ENCODE measurements at places on chromosomes 4 and X.

DNA sequence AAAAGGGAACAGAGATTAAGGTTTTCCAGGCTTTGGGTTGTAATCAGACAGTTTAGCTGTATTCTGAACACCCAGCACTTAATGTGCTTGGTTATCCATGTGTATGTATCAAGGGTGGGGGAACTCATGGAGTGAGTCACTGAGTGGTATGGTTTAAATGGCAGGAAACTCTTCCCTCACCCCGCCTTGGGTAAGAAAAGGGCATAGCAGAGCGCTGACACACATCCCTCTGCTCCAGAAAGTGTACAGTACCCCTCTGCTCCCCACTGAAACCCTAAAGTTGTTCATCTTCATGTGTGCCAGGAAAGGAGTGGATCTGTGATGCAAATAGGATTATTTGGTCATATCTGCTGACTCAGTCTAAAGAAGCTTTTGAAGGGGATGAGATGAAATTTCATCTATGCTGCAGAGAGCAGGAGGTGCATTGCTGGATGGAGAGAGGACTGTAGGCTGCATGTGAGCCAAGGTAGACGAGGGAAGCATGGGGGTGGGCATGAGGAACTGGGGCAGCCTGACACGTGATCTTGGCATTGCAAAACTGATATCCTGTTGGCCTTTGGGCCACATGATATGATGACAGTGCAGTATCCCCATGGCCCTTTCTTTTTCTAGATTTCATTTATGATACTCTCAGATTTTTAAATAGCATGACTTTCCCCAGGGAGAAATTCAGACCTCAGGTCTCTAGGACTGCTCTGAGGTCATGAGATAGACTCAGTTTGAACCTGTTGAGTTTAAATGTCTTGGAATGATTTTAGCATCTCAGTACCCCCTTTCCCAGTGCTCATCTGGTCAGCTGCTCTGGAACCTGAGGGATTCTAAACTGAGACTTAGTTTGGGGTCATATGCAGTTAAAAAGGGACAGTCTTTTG, 84.8 kb downstream of the TMEM164 start:
- DNase-seq, result no peak

- DNase-seq, result no peak
Measured at GRCh38 chr4:26884026-26884425, 23.4 kb downstream of the STIM2 start.

DNA sequence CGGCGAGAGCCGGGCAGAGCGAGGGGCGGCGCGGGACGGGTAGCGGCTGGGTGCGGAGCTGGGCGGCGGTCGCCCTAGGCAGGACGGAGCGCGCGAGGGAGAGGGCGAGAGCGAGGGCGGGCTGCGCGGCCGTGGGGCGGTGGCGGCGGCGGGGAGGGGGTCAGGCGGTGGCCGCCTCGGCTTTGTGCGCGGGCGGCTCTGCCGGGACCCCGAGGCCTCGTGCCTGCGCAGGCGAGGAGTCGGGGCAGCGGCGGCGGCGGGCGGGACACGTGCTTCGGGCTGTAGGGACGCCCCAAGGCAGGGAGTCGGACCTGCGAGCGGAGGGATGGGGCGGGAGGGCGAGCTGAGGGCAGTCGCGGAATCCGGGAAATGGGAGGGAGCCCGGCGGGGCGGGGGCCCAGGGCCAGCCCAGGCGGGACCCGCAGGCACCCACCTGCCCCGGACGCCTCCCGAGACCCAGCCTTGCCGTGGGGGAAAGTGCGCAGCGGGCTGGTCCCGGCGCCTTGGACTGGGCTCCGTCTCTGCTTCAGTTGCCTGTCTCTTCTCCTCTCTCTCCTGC, 465 bp downstream of the BMPR1B start:
- peak; percentile 33 for DNase-seq

- no peak for DNase-seq
Measured at GRCh38 chr4:30904215-30904555, 184.0 kb downstream of the PCDH7 start.

- DNase-seq, result no peak
Measured at GRCh38 chr4:25925486-25926201, 11.6 kb downstream of the SMIM20 start.

GRCh38 chrX:49247916-49248811, 12.9 kb downstream of the CCDC22 start:
- DNase-seq, result no peak

DNA sequence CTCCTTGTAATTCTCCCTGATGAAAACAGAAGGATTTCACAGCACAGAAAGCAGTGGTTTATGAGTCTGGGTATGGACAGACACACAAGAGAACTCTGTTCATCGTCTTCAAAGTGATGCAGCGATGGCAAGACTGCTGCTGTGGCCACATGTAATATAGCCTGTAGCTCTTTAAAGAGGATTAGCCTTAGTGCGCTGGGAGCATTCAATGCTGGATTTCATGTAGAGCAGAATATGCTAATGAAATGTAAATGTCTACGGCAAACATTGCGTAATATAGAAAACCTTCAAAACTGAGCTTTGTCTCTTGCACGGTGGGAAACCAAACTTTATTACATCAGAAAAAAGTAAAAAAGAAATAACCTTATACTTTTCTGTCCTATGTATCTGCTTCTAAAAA, 42.9 kb downstream of the ALPK1 start:
- no peak for DNase-seq

- DNase-seq, result no peak
Measured at GRCh38 chrX:23048806-23049573, 49.2 kb downstream of the DDX53 start.

DNA sequence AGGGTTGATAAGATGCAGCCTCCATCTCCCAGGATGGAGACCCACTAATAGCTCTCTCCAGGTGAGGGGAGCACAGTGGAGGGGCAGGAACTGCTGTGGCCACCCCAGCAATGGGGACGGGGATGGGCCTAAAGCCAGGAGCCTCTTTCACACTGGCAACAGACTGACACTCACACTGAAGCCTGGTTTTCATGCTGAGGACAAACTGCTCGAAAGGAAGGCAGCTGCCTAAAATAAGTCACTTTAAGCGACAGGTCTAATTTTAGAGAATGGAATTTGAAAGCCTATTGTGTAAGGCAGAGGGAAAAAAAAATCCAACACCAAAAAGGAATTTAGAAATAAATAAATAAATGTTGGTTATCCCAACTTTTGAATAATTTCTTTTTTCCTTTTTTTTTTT, 104.4 kb downstream of the SLC2A9 start:
- DNase-seq, result no peak

GRCh38 chr4:70930530-70931256, 28.5 kb downstream of the MOB1B start:
- no peak for DNase-seq

DNA sequence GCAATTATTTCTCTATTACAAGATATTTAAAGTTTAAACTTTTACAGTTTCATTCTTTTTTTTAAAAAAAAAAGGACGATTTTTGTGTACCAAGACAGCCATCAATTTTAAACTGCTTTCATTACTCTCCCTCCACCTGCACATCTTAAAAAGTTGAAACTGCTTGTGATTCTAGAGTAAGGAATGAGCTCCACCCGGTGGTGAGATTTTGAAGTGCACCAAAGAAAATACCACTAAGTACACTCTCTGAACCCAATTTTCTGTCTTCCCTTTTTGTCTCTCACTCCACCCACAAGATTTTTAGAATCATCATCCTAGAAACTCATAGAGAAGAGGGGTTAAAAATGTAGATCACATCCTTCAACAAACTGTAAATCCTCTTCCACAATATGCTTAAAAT, 91.3 kb upstream of the WDR44 start:
- peak; percentile 19 for DNase-seq

DNA sequence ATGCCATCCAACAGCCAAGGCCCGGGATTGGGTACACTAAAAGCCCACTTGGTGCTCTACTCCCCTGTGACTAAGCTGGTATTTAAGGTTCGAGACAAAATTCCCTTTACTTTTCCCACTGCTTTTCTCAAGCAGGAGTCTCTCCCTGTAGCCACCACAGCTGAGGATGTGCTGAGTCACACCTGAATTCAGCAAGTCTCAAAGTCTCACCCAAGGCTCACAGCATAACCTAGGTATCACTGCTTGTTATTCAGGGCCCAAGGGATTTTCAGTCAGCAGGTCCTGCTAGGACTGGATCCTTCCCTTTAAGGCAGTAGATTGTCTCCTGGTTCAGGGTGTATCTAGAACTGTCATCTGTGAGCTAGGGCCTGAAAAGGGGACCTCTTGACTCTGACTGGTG, 39.2 kb downstream of the FMR1NB start:
- no peak for DNase-seq

DNA sequence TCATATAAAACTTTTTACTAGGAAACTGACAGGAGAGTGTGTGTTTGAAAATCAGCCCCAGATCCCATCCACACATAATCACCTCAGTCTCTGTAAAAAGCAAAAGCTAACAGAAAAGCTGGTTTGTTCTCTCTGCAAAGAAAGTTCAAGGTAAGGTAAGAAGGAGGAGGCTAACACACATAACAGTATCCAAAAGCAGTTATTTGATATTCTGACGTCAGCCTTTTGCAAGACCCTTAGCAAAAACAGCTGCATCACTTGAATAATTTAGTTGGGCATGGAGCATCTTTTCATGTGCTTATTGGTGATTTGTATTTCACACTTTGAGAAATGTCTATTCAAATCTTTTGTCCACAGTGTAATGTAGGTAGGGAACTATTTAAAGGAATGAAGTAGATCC, 5.5 kb downstream of the TCEAL9 start:
- DNase-seq, result no peak

- DNase-seq, result no peak
Measured at GRCh38 chrX:132623300-132623699, 134.5 kb upstream of the MBNL3 start.

DNA sequence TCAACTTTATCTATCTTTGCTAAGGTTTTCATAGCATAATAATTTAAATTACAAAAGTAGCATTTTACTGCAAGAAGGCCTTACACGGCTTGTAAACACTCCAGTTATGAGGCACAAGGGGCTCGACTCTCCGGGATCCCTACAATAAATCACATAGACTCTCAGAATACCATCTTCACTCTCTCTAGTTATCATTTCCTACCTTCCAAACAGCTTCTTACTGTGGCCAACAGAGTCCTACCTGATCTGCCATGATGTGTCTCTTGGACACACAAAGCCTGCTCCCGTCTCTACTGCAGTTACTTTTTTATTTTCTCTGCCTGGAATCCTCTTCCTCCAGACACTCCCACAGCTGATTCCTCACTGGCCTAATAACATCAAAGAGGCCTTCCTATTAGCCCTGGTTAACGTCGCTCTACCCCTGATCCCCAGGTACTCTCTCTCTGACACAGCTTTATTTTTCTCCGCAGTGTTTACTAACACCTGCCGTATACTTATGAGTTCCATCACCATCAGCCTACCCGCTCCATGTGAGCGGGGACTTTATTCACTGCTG, 559.6 kb upstream of the DIPK2B start:
- no peak for DNase-seq

GRCh38 chr4:27288496-27288895, 427.9 kb downstream of the STIM2 start:
- no peak for DNase-seq

DNA sequence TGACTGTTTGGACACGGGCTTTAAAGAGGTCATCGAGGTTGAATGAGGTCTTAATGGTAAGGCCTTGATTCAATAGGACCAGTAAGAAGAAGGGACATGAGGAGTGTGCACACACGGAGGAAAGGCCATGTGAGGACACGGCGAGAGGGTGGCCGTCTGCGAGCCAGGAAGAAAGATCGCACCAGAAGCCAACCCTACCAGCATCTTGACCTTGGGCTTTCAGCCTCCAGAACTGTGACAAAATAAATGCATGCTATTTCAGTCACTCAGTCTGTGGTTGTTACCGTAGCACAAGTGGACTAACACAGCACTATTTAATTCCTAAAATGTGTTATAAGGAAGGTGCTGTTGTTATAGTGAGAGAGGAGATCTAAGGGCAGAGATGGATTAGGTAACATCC, 468.6 kb upstream of the FAT1 start:
- no peak for DNase-seq

- DNase-seq, result peak; percentile 13
Measured at GRCh38 chrX:45851434-45851991, 650.8 kb upstream of the DIPK2B start.

GRCh38 chr4:145868637-145869409, 69.8 kb downstream of the ZNF827 start:
- DNase-seq, result no peak

- no peak for DNase-seq
Measured at GRCh38 chr4:173935622-173936405, 347.7 kb downstream of the FBXO8 start.

GRCh38 chrX:100926453-100926852, 2.3 kb downstream of the XKRX start:
- DNase-seq, result no peak

DNA sequence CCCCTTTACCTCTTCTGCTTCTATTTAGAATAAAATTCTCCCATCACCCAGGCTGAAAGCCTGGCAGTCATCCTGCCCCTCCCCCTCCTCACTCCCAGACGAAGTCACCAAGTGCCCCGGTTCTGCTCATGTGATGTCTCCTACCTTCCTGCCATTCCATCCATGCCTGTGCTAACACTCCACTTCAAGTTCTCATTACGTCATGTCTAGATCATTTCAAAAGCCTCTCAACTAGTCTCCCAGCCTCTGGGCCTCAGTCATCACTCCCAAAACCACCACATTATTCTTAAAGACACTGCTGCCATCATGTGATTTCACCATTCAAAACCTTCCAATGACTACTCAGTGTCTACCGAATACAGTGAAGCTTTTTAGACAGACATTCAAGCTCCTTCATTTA, 17.2 kb upstream of the HOPX start:
- no peak for DNase-seq
